Activated CD8-positive, alpha-beta T cell treated with anti-CD3 and anti-CD28 coated beads, Interleukin-2, amount 10 ng/mL, durations not matched to agents 7 days and 5 days (primary cell): ENCODE measurements at places on chromosomes 7 and 10.

- DNase-seq, result no peak
These were observed 9.0 kb upstream of the GNA12 start for GRCh38 chr7:2853147-2853546.

GRCh38 chr7:105210721-105211205 lies 178.0 kb downstream of the SRPK2 start:
- DNase-seq, result no peak

GRCh38 chr10:76122056-76122455 lies 690.6 kb downstream of the LRMDA start:
- no peak for DNase-seq

- DNase-seq, result no peak
These were observed 54.1 kb downstream of the HSPA12A start for GRCh38 chr10:116688241-116688711.

DNA sequence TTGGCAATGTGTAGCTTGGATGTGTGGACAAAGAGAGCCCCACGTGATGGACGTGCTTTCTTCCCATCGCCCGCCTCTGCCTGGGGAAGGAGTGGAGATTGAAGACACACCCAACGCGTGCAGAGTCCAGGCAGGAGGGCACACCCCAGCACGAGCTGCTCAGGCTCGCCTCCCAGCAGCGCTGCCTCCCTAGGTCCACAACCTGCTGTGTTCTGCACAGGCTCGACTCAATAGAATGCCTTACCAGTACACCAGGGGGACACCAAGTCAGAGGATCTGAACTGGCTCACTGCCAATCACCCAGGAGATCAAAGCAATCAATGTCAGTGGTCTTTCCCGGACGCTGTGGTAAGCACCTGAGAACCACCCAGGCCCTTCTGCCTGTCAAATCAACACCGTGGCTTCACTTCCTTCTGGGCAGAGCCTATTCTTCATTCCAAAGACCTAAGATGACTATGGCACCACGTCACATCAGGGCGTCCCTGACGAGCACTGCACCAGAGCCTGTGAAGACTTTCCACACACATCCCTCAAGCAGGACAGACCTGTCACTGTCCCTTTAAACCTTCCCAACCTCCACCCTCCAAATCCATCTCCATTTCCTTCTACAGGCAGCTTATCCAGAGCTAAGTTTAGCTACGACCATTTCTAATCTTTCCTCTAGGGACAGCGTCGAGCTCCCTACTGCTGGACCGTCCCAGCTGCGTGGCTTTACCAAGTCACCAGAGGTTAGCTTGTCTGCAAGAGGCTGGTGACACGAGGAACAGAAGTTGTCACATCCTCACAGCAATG lies 72.3 kb downstream of the AMZ1 start:
- DNase-seq, result peak; percentile 44

GRCh38 chr10:116094356-116094755 lies 178.7 kb downstream of the GFRA1 start:
- no peak for DNase-seq

DNA sequence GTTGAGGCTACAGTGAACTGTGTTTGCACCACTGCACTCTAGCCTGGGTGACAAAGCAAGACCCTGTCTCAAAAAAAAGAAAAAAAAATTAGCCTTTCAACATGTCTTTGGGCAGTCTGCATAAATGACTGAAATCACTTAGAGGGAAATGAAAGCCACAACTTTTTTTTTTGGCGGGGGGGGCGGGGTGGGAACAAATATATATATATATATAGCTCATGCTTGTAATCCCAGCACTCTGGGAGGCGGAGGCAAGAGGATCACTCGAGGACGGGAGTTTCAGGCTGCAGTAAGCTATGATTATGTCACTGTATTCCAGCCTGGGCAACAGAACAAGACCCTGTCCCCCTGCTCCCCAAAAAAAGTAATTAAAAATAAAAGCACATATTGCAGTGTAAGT lies 23.4 kb upstream of the MICU1 start:
- DNase-seq, result no peak

- no peak for DNase-seq
These were observed 126.7 kb downstream of the TNS3 start for GRCh38 chr7:47454974-47455871.

DNA sequence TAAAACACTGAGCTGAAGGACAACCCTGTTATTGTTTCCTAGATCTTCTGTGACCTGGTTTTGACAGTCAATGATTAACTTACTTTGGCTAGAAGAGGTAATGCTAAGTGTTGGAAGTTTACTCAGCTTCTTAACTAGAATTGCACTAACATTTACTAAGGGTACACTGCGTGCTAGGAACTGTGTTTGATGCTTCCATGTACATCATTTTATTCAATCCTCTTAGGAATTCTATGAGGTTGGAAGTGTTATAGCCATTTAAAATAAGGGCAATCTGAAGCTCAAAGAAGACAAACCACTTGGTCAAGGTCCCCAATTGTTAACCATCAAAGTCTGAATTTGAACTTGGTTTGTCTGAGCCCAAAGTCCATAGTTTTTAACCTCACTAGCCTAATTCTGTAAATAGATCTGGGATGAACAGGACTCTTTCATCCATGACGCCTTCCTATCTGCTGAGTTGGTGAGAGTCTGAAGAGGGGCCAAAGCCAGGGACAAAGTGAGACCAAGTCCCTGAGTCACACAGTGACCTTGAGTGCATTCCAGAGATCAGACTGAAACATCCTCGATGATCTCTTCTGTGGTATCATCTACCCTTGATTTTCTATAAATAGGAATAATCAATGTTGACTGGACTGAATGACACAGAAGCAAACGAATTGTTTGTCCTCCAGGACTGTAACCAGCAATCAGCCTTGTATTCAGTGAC lies 29.2 kb upstream of the ZNRF2 start:
- no peak for DNase-seq

GRCh38 chr7:23963461-23964165 lies 253.6 kb downstream of the STK31 start:
- no peak for DNase-seq

GRCh38 chr7:103714376-103714927 lies 268.4 kb upstream of the SLC26A5 start:
- no peak for DNase-seq

DNA sequence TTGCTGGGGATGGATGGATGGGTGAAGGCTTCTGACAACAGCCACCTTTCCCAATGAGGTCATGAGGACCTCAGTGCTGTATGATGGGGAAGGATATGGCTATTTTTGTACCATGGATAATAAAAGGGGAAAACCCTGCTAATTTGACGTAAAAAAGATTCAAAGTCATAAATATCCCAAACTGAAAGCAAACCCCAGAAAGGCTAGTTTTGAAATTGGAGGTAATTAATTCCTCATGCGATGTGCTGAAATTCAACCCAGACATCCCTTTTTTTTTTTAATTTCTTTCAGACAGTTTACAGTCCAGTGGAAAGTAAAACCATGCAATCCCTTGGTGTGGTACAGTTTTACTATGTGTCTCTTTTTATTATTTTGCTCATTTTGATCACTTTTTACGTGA lies 254.5 kb upstream of the BMPER start:
- no peak for DNase-seq

GRCh38 chr7:28024786-28025334 lies 155.7 kb downstream of the JAZF1 start:
- no peak for DNase-seq

GRCh38 chr10:59757966-59758365 lies 4.7 kb upstream of the MRLN start:
- no peak for DNase-seq

- DNase-seq, result no peak
These were observed 7.0 kb downstream of the TMEM243 start for GRCh38 chr7:87212498-87212897.

- DNase-seq, result no peak
These were observed 114.1 kb downstream of the ZFAND4 start for GRCh38 chr10:45558425-45558824.

GRCh38 chr7:92648067-92648466 lies 57.9 kb upstream of the FAM133B start:
- no peak for DNase-seq

- DNase-seq, result no peak
These were observed 7.9 kb upstream of the GSDME start for GRCh38 chr7:24764972-24765744.

- DNase-seq, result no peak
These were observed 69.0 kb downstream of the CFAP46 start for GRCh38 chr10:132873395-132873794.

GRCh38 chr10:60000747-60001146 lies 94.4 kb upstream of the CCDC6 start:
- no peak for DNase-seq

DNA sequence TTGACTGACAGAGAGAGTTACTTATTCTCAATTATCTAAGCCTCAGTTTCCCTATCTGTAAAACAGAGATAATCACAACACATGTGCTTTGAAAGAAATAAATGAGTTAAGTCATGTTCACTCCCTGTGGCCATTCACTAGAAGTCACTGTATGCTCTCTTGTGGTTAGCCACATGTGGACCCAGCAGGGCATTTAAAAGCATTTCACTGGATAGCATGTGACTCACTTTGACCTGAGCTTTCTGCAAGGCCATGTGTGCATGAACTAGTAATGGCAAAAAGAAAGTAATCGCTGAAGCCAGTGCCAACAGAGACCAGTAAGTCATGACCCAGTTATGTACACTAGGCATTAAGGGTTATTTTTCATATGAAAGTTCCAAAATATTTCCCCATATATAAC lies 557.0 kb upstream of the IGFBP3 start:
- no peak for DNase-seq

DNA sequence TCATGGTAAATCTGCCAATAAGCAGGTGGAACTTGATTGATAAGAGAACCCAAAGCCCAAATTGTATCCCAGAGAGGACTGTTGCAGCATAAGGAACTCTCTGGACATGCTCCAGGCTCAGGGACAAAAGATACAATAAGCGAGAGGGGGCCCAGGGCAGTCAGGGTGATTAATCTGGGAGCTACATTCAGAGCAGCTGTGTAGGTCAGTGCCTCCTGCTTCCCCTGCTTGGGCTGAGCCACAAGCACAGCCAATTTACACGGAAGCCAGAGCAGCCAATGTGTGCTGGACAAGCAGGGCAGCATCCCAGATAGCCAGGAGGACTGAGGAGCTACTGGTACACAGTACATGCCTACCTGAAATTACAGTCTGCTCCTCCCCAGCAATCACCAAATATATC lies 24.2 kb downstream of the MYPN start:
- no peak for DNase-seq

DNA sequence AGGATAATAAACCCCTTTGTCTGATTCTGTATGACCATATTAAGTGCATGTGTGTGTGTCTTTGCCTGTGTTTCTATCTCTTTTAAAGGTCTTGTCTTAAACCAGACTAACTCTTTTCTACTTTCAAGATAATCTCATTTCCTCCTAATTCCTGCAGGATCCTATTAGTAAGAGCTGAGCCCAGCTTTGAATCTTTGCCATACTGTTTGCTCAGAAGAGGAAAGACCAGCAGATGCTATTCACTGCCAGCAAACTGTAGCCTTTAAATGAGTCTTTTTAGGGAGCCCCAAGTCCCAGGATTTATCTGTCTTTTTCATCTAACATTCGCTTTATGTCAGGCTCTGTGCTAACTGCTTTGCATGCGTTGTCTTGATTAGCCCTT lies 2.9 kb downstream of the GPR158 start:
- DNase-seq, result no peak

DNA sequence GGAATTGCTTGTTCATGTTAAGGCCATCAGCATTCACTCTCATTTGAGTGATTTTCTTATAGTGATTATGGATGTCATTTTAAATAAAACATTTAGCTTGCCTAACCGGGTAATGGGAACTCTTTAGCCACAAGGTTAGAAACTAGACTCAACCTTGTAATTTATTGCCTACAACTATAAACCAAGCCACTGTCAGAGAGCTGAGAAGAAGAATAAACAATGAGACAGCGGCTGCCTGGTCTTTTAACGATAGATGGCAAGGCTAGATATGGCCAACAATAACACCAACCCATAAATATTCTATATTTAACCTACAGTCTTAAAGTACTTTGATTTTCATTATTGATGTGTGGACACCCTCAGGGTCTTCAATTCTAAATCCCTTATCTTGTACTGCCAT lies 27.8 kb upstream of the INHBA start:
- no peak for DNase-seq

GRCh38 chr7:74083928-74084721 lies 521 bp downstream of the LIMK1 start:
- peak; percentile 37 for DNase-seq

GRCh38 chr7:154832557-154833138 lies 170.3 kb downstream of the PAXIP1 start:
- no peak for DNase-seq

DNA sequence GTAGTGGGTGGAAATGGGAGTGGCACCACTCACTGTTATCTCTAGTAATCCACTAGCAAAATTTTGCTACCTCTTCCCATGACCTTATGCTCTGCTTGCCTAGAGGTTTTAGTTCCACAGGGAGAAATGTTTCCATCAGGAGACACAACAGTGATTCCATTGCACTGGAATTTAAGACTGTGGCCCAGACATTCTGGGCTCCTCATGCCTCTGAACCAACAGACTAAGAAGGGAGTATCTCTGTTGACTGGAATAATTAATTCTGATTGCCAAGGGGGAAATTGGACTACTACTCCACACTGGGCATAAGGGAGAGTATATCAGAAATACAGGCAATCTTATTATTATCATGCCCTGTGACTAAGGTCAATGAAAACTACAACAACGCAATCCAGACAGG lies 16.2 kb upstream of the BRAF start:
- DNase-seq, result no peak

- no peak for DNase-seq
These were observed 615.5 kb upstream of the MKI67 start for GRCh38 chr10:128741680-128742079.
